ENCODE measurements at places on chromosomes 12 and 14. TPM values are rescaled to one million over a fixed set of nuclear protein-coding genes. Genes with fewer than 3 reads are reported as not detected.

SERPINA3 gene
- 234 TPM for total RNA-seq

PMCH gene
- not detected for total RNA-seq

CCDC177 gene
- total RNA-seq, result not detected

GYS2 gene
- total RNA-seq, result not detected

CLEC2A gene
- not detected for total RNA-seq

FOXN4 gene
- total RNA-seq, result not detected

BCL7A gene
- total RNA-seq, result 19.5 TPM

SPRYD4 gene
- 1.1 TPM for total RNA-seq

RNF212B gene
- not detected for total RNA-seq

KLRB1 gene
- not detected for total RNA-seq
